Activated CD4-positive, alpha-beta T cell treated with anti-CD3 and anti-CD28 coated beads, Interleukin-2, amount 10 ng/mL, durations not matched to agents 7 days and 5 days (primary cell): ENCODE measurements at places on chromosomes 4 and X. TPM values are rescaled to one million over a fixed set of nuclear protein-coding genes. Genes with fewer than 3 reads are reported as not detected.
A peak's percentile ranks its signal among the peaks of the same experiment; 100 is the strongest.

The EDNRA gene
- not detected for total RNA-seq

The RNF212 gene
- 3.2 TPM for total RNA-seq

The CENPVL1 gene
- not detected for total RNA-seq

DNA sequence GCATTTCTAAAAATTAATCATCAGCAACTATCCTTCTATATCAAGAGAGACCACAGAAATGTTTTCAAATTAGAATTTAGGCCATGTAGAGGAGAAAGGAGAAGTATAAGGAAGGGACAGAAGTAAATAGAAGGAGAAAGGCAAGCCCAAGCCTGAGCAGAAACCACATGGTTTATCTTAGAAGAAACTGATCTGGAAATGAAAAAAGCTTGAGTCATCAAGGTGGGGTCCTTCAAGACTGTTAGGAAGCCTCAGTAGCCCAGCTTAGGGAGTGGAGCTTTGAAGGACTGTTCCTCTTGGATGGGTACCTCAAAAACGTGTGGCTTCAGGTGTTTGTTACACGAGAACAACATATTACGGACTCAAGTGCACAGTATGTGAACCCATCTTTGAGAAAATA, 4.5 kb downstream of the BMX start:
- no peaks in the 10 kb centered on the region for H3K4me1 ChIP-seq
- no peak for DNase-seq
- peaks cover 18% of the 10 kb centered on the region for H3K27me3 ChIP-seq
- no peak overlapping the region for H3K4me3 ChIP-seq

- peaks cover 43% of the 10 kb centered on the region for H3K4me1 ChIP-seq
- no peaks in the 10 kb centered on the region for H3K27me3 ChIP-seq
- DNase-seq, result no peak
- peak overlapping the region; percentile 77 for H3K4me3 ChIP-seq
Observed at GRCh38 chr4:1856943-1857699, 1.2 kb upstream of the LETM1 start.

DNA sequence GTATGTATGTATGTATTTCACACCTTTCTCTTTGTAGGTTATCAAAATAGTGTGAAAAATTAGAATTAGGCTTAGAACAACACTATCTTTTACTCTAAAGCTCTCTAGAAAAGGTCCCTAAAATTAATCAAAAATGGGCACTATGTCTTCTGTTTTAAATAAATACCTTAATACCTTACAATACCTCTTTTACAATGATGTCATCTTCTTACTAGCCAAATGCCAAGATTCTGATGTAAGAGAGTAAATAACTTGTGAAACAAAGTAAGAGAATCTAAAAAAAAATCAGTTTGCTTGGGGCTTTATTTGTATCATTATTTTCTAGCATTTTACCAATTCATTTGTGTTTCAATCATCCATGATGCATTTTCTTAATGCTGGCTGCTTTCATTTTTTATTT, 402.2 kb upstream of the MAGEB2 start:
- no peaks in the 10 kb centered on the region for H3K36me3 ChIP-seq
- no peak for DNase-seq
- no peaks in the 10 kb centered on the region for H3K4me1 ChIP-seq
- no peak overlapping the region for H3K27ac ChIP-seq
- H3K27me3 ChIP-seq, result no peaks in the 10 kb centered on the region
- H3K4me3 ChIP-seq, result no peak overlapping the region

- no peak overlapping the region for H3K4me3 ChIP-seq
- peaks cover 16% of the 10 kb centered on the region for H3K4me1 ChIP-seq
- H3K36me3 ChIP-seq, result peaks cover 15% of the 10 kb centered on the region
- peak overlapping the region; percentile 41 for H3K27ac ChIP-seq
Observed at GRCh38 chrX:72526534-72527508, 45.8 kb downstream of the HDAC8 start.

DNA sequence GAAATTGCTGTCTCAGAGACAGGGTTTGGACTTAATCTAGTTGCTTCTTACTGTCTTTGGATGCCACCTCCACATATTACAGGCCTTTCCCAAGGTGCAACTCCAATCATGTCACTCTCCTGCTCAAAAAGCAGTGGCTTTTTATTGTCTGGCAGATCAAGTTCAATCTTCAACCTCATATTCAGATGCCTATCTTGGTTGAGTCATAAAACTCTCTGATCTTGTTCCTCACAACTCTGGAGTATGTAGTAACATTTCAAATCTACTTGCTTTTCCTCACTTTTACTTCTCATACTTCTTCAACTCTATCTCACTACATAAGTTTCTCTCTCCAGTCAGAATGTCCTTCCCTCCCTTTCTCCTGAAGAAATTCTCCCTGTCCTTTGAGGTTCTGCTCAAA, 180.6 kb downstream of the VSIG4 start:
- peaks cover 3% of the 10 kb centered on the region for H3K36me3 ChIP-seq
- H3K4me1 ChIP-seq, result peaks cover 21% of the 10 kb centered on the region
- no peak overlapping the region for H3K4me3 ChIP-seq
- no peak overlapping the region for H3K27ac ChIP-seq
- no peaks in the 10 kb centered on the region for H3K27me3 ChIP-seq

GRCh38 chr4:25223802-25224375, 9.9 kb upstream of the PI4K2B start:
- H3K27me3 ChIP-seq, result no peaks in the 10 kb centered on the region
- peak; percentile 13 for DNase-seq
- no peaks in the 10 kb centered on the region for H3K4me1 ChIP-seq
- peaks cover 28% of the 10 kb centered on the region for H3K36me3 ChIP-seq
- no peak overlapping the region for H3K4me3 ChIP-seq

DNA sequence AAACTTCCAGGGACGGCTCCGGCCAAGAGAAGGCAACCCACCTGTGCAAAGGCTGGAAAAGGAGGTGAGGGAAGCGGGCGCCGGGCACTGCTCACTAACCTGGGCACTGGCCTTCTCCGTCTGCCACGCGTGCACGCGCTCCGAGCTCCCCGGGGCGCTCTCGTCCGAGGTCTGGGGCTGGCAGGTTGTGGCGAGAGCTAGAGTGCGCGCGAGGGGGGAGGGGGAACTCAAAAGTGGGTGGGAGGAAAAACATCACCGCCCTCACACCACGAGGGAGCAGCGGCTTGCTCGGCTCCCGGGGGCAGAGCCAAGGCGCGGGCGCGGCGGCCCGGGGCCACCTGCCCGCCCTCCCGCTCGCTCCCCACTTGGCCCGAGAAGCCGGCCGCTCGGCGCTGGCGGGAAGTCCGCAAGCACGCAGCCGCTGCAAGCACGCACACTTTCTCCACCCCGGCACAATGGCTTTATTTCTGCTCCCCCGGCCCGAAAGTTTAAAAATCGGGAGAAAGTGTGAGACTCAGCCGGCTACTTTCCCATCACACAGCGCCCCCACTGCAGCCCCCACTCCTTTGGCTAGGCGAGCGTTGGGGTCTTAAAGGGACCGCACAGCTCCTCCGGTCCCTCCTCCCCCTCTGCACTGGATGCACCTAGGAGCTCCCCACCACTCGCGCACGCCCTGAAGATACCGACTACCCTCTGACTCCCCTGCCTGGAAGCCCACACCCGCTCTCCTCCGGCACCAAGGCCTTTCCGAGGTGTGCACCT, at the start of gene CHRDL1:
Gene CHRDL1 (minus strand): TSS at position 173 of the 762 bp plus-strand sequence. CDS start 3,636 bp downstream, outside the sequence.
- DNase-seq, result no peak
- no peaks in the 10 kb centered on the region for H3K36me3 ChIP-seq
- H3K27me3 ChIP-seq, result peaks cover 13% of the 10 kb centered on the region
- no peak within 1 kb of the TSS for H3K27ac ChIP-seq

DNA sequence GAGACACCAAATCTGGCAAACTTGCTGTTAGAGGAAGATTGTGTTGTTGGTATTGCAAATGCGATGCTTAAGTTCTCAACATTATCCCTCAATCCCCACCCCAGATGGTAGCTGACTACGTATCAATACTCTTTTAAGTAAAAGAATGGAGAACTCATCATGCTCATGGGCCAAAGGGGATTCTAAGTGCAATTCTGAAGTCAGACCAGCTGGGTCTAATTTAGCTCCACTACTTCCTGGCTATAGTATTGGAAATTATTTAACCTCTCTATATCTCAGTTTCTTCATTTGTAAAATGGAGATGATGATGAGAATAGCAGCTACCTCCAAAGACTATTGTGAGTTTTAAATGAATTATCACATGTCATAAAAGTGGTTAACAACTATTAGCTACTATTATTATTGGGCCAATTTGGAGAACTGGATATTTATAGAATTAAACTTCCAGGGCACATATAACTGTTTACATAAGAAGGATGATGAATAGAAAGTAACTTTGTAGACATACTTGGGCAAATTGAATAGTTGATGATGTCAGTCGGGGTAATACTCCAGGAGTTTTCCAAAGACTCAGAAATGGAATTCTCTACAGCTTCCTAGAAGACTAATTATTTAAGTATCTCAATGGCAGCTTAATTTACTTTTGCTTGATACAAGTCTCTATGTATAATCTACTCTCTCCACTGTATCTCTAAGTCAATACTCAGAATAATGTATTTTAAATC, 5.0 kb upstream of the SLAIN2 start:
- no peak overlapping the region for H3K27ac ChIP-seq
- no peaks in the 10 kb centered on the region for H3K36me3 ChIP-seq
- H3K4me3 ChIP-seq, result no peak overlapping the region
- DNase-seq, result no peak
- peaks cover 2% of the 10 kb centered on the region for H3K27me3 ChIP-seq
- peaks cover 19% of the 10 kb centered on the region for H3K4me1 ChIP-seq

DNA sequence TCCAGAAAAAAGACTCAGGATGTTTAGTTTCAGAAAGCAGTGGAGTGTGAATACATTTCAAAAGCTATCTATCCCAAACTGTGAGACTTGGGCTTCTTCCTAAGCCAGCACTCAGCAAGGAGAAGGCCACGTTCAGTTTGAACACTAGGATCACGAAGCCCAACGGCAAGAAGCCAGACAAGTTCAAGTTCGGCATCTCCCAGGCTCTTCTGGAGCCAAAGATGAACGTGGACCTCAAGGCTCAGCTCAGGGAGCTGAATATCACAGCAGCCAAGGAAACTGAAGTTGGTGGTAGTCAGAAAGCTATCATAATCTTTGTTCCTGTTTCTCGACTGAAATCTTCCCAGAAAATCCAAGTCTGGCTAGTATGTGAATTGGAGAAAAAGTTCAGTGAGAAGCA, 7.6 kb downstream of the PLAC1 start:
- H3K4me1 ChIP-seq, result peaks cover 1% of the 10 kb centered on the region
- H3K27ac ChIP-seq, result no peak overlapping the region
- H3K27me3 ChIP-seq, result no peaks in the 10 kb centered on the region
- no peak for DNase-seq
- no peaks in the 10 kb centered on the region for H3K36me3 ChIP-seq

DNA sequence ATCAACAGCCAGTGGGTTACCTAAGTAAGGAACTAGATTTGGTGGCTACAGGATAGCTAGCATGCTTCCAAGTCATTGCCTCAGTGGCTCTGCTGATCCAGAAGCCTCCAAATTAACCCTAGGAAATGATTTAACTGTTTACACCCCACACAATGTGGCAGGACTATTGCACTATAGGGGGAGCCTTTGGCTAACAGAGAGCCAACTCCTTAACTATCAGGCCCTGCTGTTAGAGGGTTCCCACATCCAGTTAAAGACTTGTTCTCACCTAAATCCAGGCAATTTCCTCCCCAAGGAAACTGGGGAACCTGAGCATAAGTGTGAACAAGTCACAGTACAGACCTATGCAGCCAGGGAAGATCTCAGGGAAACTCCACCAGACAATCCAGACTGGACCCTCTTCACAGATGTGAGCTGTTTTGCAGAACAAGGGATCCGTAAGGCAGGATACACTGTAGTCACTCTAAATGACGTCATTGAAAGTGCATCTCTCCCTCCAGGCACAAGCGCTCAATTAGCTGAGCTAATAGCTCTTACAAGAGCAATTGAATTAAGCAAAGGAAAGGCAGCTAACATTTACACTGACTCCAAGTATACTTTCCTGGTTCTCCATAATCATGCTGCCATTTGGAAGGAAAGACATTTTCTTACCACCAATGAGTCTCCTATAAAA, 185.3 kb upstream of the SPOCK3 start:
- H3K27ac ChIP-seq, result no peak overlapping the region
- H3K27me3 ChIP-seq, result no peaks in the 10 kb centered on the region
- DNase-seq, result no peak
- no peak overlapping the region for H3K4me3 ChIP-seq
- no peaks in the 10 kb centered on the region for H3K36me3 ChIP-seq
- H3K4me1 ChIP-seq, result no peaks in the 10 kb centered on the region

DNA sequence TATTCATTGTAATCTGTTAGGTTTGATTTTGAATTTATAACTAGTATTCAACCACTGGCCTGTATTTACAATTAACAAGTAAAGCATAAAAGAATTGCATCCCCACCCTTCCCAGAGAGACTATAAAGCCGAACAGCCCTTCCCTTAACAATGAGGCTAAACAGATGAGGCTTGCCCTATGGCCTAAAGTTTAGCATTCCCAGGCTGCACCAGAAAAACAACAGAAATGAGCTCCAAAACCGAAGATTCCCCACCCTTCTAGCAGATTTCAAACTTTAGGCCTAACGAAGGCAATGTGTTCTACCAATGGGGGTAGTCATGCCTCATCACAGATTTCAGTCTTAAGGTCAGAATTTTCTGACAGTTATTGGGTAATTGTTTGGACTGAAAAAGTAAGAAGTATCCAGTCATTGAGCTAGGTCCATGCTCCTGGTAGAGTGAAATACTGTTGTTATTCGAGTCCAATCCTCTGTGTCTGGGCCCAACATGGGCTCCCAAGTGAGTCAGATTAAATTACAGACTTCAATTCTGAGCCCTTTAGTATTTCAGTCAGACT, 197.6 kb downstream of the ANTXR2 start:
- no peak for DNase-seq
- no peaks in the 10 kb centered on the region for H3K4me1 ChIP-seq
- H3K27ac ChIP-seq, result no peak overlapping the region
- H3K27me3 ChIP-seq, result no peaks in the 10 kb centered on the region
- H3K36me3 ChIP-seq, result no peaks in the 10 kb centered on the region
